ENCODE measurements at places on chromosomes 2 and 18.

- no peak for DNase-seq
Measured at GRCh38 chr2:234469251-234469845, 27.5 kb downstream of the ARL4C start.

- DNase-seq, result no peak
Measured at GRCh38 chr2:127400897-127401756, 13.4 kb upstream of the MAP3K2 start.

DNA sequence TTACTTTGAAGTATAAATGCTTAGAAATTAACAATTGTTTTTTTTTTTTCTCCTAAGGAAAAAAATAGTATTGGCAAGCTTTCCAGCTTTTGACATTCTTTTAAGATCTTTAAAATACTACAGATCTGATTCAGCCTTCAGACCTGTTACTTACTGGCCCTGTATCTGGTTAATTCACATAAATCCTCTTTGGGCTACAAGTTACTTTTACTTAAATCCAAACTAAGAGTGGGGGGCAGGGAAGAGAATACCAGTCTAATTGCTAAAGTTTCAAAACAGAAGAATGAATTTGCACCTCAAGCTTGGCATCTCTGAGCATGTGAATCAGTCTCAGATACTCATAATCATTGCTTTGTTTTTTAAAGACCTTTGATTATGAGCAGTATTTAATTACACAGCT, 386.3 kb downstream of the PARD3B start:
- DNase-seq, result no peak

DNA sequence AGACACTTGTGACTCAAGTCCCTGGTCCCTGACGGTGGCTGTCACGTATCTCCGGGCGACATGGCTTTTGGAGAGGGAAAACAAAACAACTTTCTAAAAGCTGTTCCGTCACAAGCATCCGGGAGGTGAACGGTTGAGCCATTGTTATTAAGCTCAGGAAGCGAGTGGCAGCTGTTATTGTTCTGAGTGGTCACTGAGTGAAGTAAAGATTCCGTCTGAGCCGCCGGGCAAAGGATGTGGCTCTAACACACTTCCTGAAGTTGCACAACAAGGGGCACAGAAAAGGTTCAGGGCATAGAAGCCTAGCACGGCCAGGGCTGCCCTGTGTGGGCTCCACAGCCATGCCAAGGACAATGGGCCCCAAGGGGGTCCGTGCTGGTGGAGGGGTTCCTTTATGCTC, 24.3 kb downstream of the INPP5D start:
- DNase-seq, result peak; percentile 42

- DNase-seq, result no peak
Measured at GRCh38 chr2:189511210-189511959, 69.2 kb downstream of the SLC40A1 start.

DNA sequence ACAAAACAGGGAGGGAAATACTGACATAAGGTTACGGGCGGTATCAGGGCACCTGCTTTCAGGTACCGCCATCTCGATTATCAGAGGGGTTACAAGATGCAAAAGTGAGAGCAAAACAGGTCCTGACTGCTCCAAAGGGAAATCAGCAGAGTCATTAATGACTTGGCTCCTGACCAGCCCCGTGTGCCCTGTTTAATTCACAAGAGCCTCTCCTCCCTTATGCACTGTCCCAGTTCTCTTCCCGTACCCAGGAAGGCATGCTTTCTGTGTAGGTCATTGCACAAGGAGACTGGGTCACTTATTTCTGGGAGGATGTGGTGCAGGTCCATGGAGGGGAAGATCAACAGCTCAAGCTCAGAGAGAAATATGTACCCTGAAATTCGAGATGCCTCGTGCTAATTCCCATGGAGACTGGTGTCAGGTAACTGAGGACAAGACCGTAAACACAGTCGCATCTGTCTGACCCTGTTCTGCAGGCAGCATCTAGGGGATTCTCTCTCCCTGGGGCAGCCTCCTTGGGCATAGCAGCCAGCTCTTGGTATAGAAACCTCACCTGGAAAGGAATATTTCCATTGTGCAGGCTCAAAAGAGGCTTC, 79.9 kb downstream of the HNRNPLL start:
- no peak for DNase-seq

All from stimulated activated CD4-positive, alpha-beta T cell treated with anti-CD3 and anti-CD28 coated beads, Interleukin-2, amount 100 ng/mL, for 24 hours (primary cell).